ENCODE measurements at places on chromosomes 5 and 9.

GRCh38 chr9:114369216-114370130 lies 18.3 kb downstream of the AKNA start:
- no peak for DNase-seq

GRCh38 chr9:137295238-137295811 lies 6.7 kb downstream of the NRARP start:
- no peak for DNase-seq

GRCh38 chr5:177427211-177427822 lies 841 bp downstream of the GRK6 start:
- DNase-seq: no peak

GRCh38 chr5:95644351-95645042 lies 2.1 kb upstream of the RFESD start:
- no peak for DNase-seq

GRCh38 chr5:164224236-164224635 lies 718.8 kb downstream of the MAT2B start:
- DNase-seq: no peak

GRCh38 chr5:53133020-53133419 lies 23.5 kb upstream of the MOCS2 start:
- DNase-seq: no peak

GRCh38 chr9:136536721-136537241 lies 9.1 kb downstream of the NOTCH1 start:
- no peak for DNase-seq

- DNase-seq: no peak
Measured at GRCh38 chr5:36558641-36559040, 47.8 kb upstream of the SLC1A3 start.

DNA sequence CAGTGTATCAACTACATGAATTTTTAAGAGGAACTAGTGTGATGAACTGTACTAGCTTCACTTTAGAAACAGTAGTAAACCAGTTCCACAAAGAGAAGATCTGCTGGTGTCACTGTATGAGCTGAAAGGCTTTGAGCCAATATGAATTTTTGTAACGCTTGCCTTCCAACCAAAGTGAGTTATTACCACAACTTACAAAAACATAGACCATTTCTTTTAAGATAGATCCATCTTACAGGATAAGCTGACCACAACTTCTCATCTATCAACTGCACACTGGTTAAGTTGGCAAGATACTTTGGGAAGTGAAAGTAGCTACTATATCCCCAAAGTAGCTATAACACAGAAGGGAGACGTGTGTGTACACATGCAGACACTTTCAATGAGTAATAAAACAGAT lies 849.6 kb upstream of the DMAC1 start:
- DNase-seq: no peak

DNA sequence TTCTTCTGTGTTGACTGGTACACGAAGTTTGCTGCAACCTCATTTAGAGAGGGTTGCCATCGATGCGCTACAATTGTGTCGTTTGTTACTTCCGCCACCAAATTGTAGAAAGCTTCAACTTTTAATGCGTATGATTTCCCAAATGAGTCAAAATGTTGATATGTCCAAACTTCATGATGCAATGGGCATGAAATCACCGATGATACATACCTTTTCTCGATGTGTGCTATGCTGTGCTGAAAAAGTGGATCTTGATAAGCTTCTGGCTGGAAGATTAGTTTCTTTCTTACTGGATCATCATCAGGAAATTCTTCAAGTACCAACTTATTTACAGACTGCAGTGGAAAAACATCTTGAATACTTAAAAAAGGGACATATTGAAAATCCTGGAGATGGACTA lies 65.7 kb downstream of the TMEM38B start:
- no peak for DNase-seq

DNA sequence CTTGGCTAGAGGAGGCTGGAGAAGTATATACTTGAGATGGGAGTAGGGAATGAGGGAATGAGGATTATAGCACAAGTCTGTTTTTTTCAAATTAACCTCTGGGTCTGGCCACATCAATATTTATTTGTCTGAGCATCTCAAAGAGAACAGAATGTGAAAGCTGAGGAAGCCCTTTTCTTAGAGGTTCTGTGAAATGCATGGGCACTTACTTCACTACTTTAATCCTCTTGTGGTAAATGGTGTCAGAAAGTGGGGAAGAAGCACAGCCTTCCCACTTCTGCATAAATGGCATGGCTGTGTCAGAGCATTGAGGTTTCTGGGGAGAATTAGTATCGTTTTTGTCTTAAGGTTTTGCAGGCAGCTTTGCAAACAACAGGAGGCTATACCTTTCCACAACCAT lies 48.6 kb downstream of the SPATA31D1 start:
- no peak for DNase-seq

- DNase-seq: no peak
Measured at GRCh38 chr5:76576996-76577395, 46.2 kb downstream of the F2RL2 start.

GRCh38 chr9:35112257-35113020 lies 3.2 kb downstream of the ATOSB start:
- no peak for DNase-seq

GRCh38 chr9:77673941-77674791 lies 26.0 kb upstream of the GNA14 start:
- DNase-seq: peak; percentile 16

- DNase-seq: no peak
Measured at GRCh38 chr5:121706686-121707085, 145.0 kb upstream of the FTMT start.

DNA sequence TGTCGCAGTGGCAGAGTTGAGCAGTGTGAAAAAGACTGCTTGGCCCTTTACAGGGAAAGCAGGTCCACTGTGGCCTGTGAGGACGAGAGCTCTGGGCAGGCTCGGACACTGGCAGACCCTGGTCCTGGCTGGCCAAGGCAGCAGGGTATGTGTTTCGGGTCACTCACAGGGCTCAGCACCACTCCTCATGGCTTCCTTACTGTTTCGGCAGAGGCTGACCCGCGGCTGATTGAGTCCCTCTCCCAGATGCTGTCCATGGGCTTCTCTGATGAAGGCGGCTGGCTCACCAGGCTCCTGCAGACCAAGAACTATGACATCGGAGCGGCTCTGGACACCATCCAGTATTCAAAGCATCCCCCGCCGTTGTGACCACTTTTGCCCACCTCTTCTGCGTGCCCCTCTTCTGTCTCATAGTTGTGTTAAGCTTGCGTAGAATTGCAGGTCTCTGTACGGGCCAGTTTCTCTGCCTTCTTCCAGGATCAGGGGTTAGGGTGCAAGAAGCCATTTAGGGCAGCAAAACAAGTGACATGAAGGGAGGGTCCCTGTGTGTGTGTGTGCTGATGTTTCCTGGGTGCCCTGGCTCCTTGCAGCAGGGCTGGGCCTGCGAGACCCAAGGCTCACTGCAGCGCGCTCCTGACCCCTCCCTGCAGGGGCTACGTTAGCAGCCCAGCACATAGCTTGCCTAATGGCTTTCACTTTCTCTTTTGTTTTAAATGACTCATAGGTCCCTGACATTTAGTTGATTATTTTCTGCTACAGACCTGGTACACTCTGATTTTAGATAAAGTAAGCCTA lies 15.7 kb downstream of the SQSTM1 start:
- no peak for DNase-seq

DNA sequence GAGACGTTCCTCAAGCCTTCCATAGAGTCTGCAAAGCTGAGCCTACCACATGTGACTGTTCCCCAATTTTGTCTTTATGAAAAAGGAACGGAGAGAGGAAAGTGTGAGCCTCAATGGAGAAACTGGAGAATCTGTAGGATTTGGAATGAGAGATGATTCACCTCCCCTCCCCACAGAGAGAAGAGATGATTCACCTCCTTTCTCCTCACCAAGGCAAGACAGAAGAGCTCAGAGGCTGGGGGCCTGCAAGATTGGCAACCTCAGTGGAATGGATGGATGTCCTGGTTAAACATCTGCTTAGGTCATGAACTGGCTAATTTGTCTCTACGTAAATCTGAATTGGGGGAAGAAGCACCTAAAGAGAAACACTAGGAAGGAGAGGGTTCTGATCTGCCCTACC lies 17.0 kb upstream of the MOCS2 start:
- DNase-seq: peak; percentile 33

- no peak for DNase-seq
Measured at GRCh38 chr5:103889500-103890209, 327.1 kb upstream of the NUDT12 start.

DNA sequence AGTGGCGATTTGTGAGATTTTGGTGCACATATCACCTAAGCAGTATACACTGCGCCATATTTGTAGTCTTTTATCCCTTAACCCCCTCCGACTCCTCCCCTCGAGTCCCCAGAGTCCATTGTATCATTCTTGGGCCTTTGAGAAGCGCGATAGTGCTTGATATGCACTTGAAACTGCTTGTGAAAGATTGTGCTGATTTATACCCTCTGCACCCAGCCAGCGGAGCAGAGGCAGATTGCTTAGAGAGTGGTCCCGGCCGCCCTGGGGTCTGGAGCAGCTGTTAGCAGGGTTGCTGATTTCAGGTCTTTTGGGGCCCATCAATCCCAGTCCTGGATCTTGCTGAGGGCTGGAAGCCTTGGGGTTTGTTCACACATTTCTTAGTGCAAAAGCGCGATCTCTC lies 13.0 kb upstream of the FAM240B start:
- DNase-seq: no peak

DNA sequence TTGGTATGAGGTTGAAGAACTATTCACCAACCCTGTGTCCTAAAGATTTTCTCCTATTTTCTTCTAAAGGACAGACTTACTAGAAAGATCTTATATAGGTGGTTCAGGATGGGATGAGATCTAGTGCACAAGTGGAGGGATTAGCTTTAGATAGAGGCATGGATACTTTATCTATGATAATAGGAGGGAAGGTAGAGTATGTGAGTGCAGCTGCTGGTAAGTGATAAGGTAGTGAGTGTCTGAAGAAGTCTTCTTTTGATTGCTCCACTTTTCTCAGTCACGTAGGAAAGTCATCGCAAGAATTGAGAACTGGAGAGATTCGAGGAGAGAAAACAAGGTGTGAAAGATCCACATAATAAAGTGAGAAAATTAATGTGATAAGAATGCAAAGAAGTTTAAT lies 6.0 kb upstream of the NDUFS4 start:
- DNase-seq: no peak

DNA sequence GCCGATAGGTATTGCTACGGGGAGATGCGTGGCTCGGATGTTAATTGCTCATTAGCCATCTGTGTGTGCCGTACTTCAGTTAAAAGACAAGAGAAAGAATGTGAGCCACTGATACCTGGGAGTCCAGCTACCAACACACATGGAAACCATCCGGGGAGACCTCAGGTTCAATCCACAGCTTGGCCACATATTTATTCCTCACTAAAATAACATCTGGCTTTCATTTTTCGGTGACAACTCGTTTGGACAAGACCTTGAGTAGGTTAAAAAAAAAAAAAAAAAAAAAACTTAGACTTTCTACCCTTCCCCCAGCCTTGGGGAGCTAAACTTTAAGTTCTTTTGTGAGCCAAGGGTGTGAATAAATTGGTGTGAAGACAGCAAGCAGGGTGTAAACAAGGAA lies 84.1 kb downstream of the SLIT3 start:
- DNase-seq: no peak

GRCh38 chr9:124376329-124376728 lies 38.9 kb downstream of the PSMB7 start:
- no peak for DNase-seq

DNA sequence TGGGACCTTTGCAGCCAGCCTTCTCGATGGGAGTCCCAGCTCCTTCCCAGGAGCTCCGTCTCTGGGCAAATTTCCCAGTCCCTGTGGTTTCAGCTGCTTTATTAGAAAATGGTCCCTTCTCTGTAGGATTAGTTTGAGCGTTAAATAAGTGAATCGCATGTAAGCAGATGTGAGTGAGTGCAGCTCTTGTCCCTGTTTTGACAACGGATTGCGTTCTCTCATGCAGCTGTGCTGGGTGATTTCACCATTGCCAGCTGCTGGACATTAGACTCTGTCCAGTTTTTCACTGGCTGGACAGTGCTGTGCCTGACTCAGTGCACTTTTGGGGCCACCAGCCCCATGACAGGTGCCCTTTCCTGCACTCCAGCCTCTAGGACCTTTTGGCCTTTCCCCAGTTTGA lies 11.6 kb upstream of the CEL start:
- DNase-seq: no peak

DNA sequence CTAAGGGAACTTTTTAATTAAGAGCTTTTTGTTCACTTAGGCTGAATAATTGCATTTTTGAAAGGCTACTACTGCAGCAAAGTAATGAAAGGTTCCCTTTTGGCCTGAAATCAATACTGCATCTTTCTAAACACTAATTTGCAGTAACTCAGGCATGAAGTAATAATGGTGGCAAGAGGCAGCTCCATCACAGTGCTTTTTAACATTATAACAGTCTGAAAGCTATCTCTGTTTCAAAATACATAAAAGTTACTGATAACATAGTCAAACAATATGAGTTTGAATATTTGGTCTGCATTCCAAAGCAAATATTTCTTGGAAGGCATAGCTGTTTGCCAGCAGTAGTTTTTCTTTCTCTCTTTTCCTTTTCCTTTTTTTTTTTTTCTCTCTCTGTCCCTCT lies 113.4 kb downstream of the FBN2 start:
- DNase-seq: no peak

DNA sequence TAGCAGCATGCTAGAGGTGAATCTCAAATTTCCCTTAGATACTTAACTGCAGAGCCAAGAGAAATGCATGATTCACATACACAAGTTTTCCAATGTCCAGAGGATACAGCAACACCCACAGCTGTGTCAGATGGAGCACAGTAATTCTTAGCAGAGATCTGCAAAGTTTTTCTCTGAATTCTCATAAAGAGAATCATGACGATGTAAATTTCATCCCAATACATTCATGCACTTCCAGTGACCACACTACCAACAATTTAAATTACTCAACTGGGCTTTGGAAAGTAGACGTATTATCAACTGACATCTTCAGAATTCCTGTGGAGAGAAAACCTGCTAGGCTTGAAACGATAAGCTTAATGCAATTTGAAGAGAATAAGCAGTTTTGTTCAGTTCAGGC lies 378.8 kb upstream of the TLE4 start:
- peak; percentile 89 for DNase-seq
